ENCODE measurements at places on chromosomes 4 and X.

GRCh38 chr4:41661442-41662076 is 87.0 kb downstream of the PHOX2B start:
- DNase-seq = peak; percentile 51

DNA sequence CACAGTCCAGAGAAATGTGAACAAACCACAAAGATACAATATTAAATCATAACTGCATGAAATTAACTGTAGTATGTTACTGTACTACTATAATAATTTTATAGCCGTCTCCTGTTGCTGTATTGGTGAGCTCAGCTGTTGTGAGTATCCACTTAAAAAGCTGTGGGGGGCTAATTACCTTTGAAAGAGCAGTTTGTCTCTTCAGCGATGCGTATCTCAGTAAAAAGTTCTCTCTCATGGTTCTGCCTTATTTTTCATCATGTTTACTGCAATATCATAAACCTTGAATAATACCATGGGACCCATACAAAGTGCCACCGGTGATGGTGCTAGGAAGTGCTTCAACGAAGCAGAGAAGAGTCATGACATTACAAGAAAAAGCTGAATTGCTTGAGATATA is 8.4 kb upstream of the MSMO1 start:
- no peak for DNase-seq

DNA sequence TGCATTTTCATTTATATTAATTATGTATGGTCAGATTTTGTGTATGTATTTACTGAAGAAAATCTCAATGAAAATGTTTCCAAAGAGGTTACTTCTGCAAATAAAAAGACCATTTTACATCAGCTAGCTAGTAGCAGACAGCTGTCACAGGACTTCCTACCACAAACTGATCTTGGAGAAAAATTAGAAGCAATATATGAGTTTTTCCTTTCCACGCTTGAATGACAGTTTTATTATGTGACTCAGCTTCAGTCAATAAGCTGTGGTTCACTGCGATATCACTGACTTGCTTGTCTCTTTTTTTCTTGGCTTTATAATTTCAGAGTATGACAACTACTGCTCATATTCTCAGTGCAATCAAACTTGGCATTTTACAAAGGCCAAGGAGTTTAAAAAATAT is 787.4 kb upstream of the GALNTL6 start:
- DNase-seq = no peak

DNA sequence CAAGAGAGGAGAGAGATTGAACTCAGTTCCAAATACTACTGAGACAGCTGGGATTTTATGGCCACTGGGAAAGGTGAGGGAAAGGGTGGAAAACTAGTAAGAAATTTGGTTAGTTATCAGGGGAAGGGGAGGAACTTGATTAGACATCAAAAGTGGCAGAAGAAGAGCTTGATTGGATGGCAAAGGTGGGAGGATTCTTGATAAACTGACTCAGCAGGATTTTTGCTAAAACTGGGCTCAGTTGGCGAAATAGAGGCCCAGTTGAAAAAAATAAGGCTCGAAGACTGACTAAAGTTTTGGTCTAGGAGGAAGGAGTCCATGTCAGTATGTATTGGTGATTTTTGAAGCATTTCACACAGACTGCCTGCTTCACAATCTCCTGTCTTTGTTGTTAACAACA is 10.0 kb downstream of the BEX3 start:
- DNase-seq = no peak

- DNase-seq = no peak
Measured at GRCh38 chrX:132330156-132330729, 111.0 kb upstream of the RAP2C start.

DNA sequence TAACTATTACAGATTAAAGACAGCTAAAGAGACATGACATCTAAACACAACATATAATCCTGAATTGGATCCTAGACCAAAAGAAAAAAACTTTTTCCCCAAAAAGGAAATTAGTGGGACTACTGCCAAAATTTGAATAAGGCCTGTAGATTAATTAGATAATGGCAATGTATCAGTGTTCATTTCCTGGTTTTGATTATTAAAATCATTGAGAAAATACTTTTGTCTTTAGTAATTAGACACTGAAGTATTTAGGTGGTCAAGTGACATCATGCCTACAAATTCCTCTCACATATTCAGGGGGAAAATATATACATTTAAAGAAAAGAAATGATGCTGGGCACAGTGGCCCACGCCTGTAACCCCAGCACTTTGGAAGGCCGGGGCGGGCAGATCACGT is 10.4 kb upstream of the USO1 start:
- no peak for DNase-seq

DNA sequence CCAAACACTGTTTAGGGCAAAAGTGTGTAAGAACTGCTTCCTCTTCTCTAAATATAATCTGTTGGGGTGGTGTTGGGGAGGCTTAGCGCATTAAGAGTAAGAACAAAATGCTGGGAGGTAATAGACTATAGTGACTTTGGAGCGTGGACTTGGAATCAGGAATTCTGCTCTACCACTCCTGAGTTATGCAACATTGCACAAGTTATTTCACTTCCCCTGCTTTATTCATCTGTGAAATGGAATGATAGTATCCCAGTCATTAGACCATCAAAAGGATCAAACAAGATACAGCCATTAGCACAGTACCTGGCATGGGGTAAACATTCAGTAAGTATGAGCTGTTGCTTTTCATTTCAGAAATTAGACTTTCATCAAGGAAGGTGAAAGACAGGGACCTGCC is 58.7 kb downstream of the IGFBP7 start:
- DNase-seq = no peak

DNA sequence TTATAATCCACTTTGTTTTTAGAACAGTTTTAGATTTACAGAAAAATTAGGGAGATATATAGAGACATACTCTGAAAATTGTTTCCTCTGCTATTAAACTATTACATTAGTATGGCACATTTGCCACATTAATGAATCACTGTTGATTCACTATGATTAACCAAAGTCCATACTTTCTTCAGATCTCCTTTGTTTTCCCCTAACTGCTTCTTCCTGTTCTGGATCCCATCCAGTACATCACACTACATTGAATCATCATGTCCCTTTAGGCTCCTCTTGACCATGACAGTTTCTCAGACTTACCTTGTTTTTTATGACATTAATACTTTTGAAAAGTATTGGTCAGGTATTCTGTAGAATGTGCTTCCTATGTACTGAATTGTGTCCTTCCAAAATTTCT is 109.2 kb upstream of the EDNRA start:
- no peak for DNase-seq

GRCh38 chrX:41198410-41198809 is 113.2 kb downstream of the USP9X start:
- peak; percentile 15 for DNase-seq

DNA sequence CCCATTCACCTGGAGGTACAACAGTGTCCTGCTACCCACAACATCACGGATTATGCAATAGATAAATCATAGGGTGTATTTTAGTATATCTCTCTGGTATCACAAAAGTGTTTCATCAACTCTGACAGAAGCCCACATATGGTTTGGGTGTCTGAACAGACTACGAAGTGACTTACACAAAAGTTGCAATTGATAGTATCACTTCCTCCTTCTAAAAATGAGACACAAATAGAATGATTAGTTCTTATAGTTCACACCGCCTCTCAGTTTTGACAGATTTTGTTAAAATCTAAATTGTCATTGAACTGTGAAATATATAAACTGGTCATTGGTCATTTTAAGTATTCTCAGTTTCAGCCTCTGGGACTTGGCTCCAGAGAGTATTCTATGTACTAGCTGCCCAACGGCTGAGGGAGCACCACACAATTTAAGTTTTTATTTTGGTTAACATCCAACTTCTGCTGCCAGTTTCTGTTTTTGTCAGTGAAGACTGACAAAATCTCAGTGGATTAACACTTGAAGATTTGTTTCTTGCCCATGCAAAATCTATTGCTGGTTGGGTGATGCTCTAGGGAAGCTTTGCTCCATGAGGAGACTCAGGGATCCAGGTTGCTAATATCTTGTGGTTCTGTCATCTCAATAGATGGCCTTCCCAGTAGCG is 113.8 kb upstream of the PUDP start:
- DNase-seq = no peak

GRCh38 chr4:25233737-25234389 is at the start of gene PI4K2B:
Gene PI4K2B (plus strand): TSS chr4:25234033. CDS start chr4:25234164, 131 bp downstream.
- peak; percentile 90 for DNase-seq

DNA sequence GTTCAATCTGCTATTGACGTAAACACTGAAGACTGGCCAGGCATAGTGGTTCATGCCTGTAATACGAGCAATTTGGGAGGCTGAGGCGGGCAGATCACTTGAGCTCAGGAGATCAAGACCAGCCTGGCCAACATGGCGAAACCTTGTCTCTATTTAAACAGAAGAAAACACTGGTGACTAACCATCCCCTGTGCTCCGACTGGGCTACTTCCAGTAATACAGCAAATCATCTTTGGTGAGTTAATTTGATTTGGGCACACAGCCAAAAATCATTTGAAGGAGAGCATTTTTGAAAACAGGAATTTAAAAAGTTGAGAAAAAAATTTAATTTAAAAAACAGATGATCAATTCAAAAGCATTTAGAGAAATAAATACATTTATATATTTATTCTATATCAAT is 52.0 kb downstream of the SEC24D start:
- no peak for DNase-seq

- DNase-seq = no peak
Measured at GRCh38 chrX:102995316-102995715, 58.2 kb downstream of the RAB40AL start.

DNA sequence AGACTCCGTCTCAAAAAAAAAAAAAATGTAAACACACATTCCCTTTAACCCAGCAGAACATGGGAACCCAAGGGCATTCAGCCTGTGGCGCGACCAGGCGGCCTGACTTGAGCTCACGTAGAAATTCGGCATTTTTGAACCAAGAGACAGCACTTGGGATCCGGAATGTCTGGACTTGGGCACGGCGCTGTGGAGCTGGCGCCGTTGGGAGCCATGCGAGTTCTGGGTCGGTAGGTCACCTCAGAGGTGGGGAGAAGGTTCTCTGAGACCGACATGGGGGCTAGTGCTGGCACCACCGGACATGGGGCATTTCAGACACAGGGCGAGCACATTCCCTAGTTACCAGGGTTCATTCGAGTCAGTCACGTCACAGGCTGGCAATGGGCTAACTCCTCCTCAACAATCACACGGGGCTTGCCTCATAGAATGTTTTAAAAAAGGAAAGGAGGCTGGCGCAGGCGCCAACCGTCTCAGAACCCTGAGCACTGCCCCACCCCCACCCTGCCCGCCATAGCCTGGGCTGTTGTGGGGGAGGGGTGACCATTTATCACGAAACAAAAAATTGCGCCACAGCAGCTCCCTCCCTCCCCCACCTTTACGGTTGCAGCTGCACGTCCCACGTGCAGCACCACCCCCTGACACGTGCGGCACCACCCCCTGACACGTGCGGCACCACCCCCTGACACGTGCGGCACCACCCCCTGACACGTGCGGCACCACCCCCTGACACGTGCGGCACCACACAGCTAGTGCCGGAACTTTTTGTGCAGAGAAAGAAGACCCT is at the start of gene TEX28:
Gene TEX28 (minus strand): TSS at position 334 of the 784 bp plus-strand sequence. CDS start 3,007 bp downstream, outside the sequence.
- no peak for DNase-seq

DNA sequence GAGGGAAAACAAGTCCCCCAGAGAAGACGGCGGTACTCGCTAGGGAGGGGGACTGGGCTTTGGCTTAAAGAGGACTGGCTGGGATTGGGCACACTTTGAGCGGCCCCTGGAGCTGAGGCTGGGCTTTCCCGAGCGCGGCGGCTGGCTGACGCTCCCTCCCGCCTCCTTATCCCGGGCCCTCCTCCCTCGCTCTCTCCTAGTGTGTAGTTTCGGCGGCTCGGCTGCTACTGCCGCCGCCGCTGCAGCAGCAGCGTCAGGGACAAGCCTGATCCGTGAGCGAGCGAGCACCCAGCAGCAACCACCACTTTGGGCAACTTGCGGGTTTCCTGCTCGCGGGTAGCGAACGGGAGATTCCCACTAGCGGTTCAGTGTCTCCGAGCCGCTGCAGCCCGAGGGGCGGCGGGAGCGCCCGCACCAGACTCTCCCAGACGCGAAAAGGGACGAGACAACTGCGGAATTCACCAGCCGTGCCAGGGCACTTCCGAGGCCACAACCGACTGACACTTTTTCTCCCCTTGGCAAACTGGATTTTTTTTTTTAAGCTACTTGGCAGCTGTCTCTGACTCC is 632 bp upstream of the PCDH7 start:
- peak; percentile 69 for DNase-seq

GRCh38 chr4:120977435-120977997 is 55.0 kb upstream of the PRDM5 start:
- no peak for DNase-seq

DNA sequence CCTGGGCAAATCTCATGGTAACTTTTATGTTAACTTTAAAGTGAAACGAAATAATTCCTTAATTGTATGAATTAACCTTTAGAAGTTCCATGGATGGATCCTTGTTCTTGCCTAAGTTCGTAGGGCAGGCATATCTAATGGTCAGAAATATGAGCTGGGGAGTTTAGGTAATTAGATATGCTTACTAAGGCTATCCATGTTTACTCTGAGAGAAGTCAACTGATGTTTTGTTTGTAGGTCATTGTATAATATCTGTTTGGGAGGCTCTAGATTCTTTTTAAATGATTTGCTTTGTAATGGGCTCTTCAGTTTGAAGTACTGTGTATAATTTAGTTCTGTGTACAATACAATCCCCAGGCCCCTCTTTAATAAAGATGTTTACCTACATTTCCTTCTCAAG is 117.0 kb downstream of the DCK start:
- DNase-seq = no peak

GRCh38 chr4:15714646-15715435 is 12.0 kb downstream of the BST1 start:
- DNase-seq = no peak

- no peak for DNase-seq
Measured at GRCh38 chr4:80412322-80412721, 76.8 kb downstream of the CFAP299 start.

DNA sequence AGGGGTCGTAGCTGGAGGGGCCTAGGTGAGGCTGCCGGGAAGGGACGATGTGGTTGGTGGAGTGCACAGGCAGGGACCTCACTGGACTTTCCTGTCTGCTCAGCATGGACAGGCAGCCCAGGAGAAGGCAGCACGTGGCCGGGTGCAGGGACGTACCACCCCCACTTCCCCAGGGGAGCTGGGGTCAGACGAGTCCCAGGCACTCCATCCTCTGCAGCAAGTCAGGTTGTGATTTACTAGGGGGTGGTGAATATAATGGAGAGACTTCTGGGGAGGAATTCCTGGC is 1.5 kb upstream of the CTBP1 start:
- DNase-seq = no peak

GRCh38 chrX:122046815-122047214 is 999.4 kb downstream of the GLUD2 start:
- DNase-seq = no peak
